Right renal cortex interstitium (tissue), 3 donors: ENCODE measurements at places on chromosomes 4 and X. TPM values are rescaled to one million over a fixed set of nuclear protein-coding genes. Genes with fewer than 3 reads are reported as not detected.

The ARSD gene
- polyA plus RNA-seq, result 54.9 TPM

The C4orf51 gene
- polyA plus RNA-seq, result not detected

GRCh38 chr4:5952286-5952974 is 59.5 kb upstream of the CRMP1 start:
- DNase-seq, result no peak

DNA sequence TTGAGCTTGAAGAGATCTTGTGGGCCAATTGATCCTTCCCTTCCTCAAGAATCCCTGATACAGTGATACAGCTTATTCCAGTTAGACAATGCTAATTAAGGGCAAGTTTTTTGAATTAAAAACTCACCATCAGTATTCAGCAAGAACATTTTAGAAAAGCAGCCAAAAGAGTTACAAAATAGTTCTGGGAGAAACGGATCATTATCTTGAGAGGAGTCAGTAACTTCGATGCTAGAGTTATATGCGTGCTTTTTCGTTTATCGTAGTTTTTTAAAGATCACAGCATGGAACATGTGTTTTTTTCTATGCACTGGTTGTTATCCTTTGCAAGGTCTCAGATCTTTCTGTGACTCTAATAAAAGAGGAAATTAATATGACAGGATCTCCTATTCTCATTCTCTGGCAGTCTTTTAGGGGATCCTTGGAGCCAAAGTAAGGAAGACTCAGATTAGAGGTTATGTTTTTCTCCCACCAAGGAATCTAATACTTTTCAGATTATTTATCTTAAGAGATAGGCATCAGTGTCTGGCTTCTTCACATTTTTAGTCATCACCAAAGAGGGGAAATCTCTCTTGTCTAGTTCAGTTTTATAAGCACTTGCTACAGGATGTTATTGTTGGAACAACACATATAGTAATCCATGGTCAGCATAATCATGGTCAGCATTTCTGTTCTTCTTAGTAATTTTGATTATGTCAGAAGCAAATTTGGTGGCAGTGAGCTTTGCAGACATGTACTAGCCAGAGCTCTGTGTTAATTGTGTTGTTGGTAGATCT is 109.7 kb downstream of the PDLIM5 start:
- no peak for DNase-seq

DNA sequence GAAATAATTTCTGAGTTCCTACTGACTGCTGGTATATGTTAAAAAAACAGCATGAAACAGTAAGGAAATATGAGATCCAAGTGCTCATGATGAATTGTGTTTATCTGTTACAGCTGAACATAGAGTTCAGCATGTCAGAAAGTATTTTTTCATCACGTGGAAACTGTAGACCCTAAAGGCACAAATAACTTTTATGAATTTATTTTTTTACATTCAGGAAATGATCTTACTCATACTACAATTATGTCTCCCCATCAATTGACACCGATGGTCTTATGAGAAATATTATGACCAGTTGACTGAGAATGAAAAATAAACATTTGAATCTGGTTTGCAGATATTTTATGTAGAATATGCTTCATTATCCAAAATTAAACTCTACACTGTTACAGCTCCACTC is 283.1 kb upstream of the SPANXN4 start:
- no peak for DNase-seq

GRCh38 chrX:13029887-13030771 is 14.3 kb downstream of the FAM9C start:
- no peak for DNase-seq

DNA sequence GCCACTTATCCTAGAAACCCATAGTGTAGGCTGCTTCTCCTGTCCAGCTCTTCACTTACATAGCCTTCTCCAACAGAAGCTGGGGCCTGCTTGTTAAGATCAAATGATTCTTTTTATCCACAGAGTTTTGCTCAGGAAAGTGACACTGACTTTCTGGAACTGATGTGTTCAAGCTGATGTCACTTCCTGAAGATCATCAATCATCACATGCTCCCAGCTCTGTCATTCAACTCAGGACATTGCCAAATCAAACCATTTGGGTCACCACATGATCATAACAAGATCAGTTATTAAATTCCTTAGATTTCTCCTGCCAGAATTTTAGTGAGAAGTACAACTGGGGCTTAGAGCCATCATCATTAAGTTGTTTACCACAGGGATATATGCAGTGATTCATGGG is 39.4 kb downstream of the GLRA3 start:
- DNase-seq, result no peak

The CXXC4 gene
- polyA plus RNA-seq, result 8.4 TPM

The EDNRA gene
- polyA plus RNA-seq, result 97.8 TPM

The XAGE2 gene
- polyA plus RNA-seq, result not detected

The CCDC110 gene
- 2.8 TPM for polyA plus RNA-seq

DNA sequence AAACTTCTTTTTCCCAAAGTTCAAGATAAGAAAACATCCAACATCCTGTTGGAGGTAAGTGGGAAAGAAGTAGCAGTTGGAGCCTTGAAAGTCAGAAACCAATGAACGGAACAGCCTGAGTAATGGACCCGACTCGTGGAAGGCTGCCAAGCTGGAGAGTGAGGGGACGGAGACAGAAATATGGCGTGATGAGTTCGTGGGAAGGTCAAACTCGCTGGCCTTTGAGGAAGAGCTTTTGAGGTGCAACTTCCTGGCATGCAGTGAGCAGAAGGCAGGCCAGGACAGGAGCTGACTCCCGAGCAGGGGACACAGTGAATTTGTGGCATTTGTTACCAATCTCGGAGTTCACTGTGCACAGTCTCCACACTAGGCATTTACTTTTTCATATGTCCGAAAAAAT is 1.0 kb upstream of the TRIML1 start:
- DNase-seq, result no peak

DNA sequence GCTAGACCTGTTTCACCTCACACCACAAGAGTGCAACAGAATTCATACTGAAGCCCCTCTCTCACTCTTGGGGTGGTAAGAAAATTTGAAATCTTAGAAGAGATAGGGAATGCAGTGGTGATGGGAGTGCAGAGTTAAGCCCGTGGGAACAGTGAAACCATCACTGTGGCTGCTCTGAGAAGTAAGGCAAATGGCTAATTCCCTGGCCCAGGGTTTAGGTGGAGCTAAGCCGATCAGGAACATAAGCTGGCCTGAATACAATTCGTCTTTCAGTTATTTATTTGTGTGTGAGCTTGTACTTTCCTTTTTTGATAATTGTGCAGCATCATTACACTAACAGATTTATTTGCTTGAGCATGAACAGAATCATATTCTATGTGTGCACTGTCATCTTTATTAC is 1070.6 kb downstream of the STPG2 start:
- no peak for DNase-seq

DNA sequence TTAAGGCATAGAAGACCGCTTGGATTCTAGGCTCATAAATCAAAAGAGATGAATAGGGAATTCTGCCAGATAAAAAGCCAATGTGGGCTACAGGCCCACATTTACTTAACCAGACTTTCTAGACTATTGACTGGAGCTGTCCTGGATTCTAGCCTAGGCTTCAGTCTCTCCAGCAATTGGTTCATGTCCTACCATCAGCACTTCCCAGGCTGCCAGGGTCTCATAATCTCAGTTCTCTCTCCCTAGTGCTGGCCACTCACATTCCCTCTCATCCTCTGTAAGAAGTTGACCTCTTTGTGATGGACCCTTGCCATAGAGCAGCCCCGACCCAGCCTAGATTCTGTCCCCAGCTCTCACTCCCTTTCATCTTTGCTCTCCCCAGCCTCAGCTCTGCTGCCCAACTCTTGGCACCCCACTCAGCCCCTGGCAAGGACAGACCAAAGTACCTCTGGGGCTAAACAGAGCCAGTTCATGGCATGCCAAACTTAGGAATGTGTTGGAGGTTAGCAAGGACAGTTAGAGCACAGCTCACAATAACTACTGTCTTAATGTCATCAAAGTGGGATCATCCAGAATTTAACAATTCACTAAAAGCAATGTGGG is 396.2 kb downstream of the INPP4B start:
- no peak for DNase-seq

DNA sequence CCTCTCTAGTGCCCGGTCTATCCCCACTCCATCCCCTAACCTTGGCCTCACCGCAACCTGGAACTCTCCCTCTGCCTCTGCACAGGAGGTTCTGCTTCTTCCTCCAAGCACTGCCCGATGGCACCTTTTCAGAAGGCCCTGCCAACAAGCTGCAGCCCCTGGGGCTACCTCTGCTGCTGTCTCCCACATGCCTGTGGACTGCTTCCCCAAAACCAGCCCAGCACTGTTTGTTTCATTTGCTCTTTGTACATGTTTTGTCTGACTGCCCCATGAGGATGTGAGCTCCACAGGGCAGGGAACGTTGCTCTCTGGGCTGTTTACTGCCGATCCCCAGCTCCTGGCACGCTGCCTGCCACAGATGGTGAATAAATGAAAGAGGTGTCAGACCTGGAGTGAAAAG is 85.4 kb downstream of the INTS6L start:
- DNase-seq, result no peak

The FAAH2 gene
- polyA plus RNA-seq, result 11.7 TPM

The MAGEB1 gene
- polyA plus RNA-seq, result not detected

GRCh38 chr4:80235451-80235850 is 31.0 kb upstream of the FGF5 start:
- DNase-seq, result no peak

The GCNA gene
- 2.5 TPM for polyA plus RNA-seq

- no peak for DNase-seq
Measured at GRCh38 chr4:106494066-106494465, 125.5 kb upstream of the GIMD1 start.

GRCh38 chrX:36443007-36443406 is 523.5 kb downstream of the CFAP47 start:
- no peak for DNase-seq

DNA sequence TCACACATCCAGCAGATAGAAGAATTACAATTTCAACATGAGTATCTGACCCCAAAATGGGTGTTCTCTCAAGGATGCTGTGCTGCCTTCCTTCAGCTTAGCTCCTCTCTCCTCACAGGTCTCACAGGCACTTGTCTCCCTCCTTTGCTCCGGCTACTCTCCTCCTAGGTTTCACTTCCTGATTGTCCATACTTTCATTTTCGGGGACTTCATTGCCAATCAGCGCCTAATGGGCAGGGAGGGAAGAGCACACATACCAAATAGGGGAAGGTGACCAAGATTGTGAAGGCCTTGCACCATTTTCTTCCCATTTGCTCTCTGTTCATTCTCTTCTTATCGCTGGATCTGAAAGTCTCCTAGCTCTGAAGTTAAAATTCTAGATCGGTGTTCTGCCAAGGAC is 125.4 kb upstream of the EOLA2 start:
- no peak for DNase-seq

The SMIM10 gene
- polyA plus RNA-seq, result 9.8 TPM

- DNase-seq, result no peak
Measured at GRCh38 chrX:43998374-43998773, 25.2 kb upstream of the NDP start.

GRCh38 chr4:170001745-170002267 is 24.4 kb downstream of the MFAP3L start:
- no peak for DNase-seq

The DCAF4L1 gene
- 0.12 TPM for polyA plus RNA-seq

GRCh38 chr4:55078987-55079386 is 46.4 kb downstream of the KDR start:
- no peak for DNase-seq

DNA sequence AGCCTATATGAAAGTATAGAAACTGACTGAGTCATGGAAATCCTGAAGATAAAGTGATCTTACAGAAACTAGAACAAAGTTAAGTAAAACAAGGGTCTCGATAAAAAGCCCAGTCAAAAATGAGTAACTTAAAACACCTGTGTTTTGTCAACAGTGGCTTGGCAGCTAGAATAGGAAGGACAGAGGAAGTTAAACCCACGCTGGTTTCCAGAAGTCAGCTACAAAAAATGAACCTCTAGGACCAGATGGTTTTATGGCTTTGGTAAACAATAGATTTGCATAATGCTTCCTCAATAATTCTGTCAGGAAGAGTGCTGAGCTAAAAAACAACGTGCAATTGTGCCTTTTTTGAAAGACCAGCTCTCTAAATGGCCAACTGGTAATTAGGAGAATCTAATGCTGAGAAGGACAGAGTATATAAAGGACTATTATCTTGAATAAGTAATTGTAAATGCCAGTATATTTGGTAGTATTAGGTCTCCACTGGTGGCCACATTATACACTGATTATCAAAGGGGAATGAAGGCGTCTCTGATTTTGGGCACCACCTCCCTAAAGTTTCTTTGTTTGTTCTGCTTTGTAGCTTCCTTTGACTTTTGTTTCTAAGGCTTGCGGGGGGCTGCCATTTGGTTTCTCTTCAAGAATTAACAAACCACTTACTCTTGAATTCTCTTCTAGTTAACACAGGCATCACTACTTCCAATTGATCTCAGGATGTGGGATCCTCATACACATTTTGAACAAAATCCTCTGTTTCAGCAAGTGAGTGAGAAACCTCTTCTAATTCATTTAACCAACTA is 72.2 kb upstream of the PPP3CA start:
- no peak for DNase-seq

- DNase-seq, result no peak
Measured at GRCh38 chr4:140195806-140196205, 41.8 kb upstream of the MAML3 start.

- DNase-seq, result no peak
Measured at GRCh38 chr4:28558895-28559294, 1698.3 kb downstream of the STIM2 start.

The IQSEC2 gene
- 12.9 TPM for polyA plus RNA-seq

The AFM gene
- 12.2 TPM for polyA plus RNA-seq

DNA sequence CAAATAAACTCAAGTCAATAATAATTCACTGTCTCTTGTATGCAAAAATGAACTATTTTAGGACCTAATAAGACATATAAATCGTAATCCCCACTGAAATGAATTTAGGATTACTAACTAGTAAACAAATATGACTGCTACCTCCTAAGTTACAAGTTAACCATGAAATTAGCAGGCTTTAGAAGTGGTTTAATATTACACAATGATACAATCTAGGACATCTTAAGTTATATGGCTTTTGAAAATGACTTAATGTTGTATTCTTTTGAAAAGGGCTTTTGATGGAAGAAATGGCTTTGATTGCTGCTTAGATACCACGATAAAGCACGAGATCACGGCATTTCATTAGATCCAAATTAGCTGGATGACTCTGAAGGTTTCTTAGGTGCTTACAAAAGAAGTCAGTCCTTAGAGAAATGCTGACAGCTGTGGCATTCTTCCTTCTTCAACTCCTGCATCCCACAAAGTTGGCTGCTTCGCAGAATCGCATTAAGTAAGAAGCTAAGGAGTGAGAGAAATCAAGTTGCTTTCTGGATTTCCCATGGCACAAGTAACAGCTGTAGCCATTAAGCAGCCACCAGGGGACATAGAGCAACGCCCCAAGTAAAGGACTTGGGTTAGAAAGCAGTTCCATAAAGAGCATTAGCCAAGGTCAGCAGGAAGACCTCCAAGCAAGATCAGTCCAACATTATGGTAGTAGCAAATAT is 6.9 kb downstream of the SLC10A7 start:
- no peak for DNase-seq

The CTAG1B gene
- polyA plus RNA-seq, result not detected

The GPR119 gene
- not detected for polyA plus RNA-seq

The FSTL5 gene
- 2.7 TPM for polyA plus RNA-seq
